Tracheal epithelial cell (primary cell): ENCODE measurements at places on chromosomes 6 and 20. TPM values are rescaled to one million over a fixed set of nuclear protein-coding genes. Genes with fewer than 3 reads are reported as not detected.

Gene SYS1
- total RNA-seq = 14.1 and 28.2 TPM in 2 replicates

Gene TSBP1
- not detected in 2 replicates for total RNA-seq

Gene SLA2
- not detected in 2 replicates for total RNA-seq

Gene CNBD2
- 0.64 and 0.96 TPM in 2 replicates for total RNA-seq

Gene CFB
- total RNA-seq = 0.64 and 19.0 TPM in 2 replicates

Gene TPX2
- total RNA-seq = 3.4 and 7.0 TPM in 2 replicates

Gene GRIK2
- total RNA-seq = 0.21 TPM in 1 of 2 replicates, not detected in the other

Gene RCAN2
- 0.72 TPM in 1 of 2 replicates, not detected in the other for total RNA-seq

Gene MPC1
- total RNA-seq = 16.4 and 23.2 TPM in 2 replicates

Gene GPX6
- not detected in 2 replicates for total RNA-seq

Gene PHACTR1
- total RNA-seq = 0.96 TPM in 1 of 2 replicates, not detected in the other

Gene FOXP4
- total RNA-seq = 1.4 and 2.3 TPM in 2 replicates

Gene AGER
- total RNA-seq = 0.43 TPM in 1 of 2 replicates, not detected in the other

Gene TREM1
- 0.72 TPM in 1 of 2 replicates, not detected in the other for total RNA-seq

Gene GATA5
- total RNA-seq = not detected in 2 replicates

Gene ULBP3
- total RNA-seq = 4.0 and 18.3 TPM in 2 replicates

Gene OR2H1
- not detected in 2 replicates for total RNA-seq

Gene RBM39
- total RNA-seq = 189 and 196 TPM in 2 replicates

Gene NQO2
- 17.5 and 22.7 TPM in 2 replicates for total RNA-seq

Gene CFAP61
- total RNA-seq = not detected in 2 replicates

Gene PIGU
- total RNA-seq = 4.3 and 8.7 TPM in 2 replicates

Gene RAD21L1
- total RNA-seq = not detected in 2 replicates

Gene APMAP
- 105 and 155 TPM in 2 replicates for total RNA-seq

Gene MYL9
- total RNA-seq = under 0.01 and 1.9 TPM in 2 replicates

Gene POU5F1
- total RNA-seq = 0.21 and 1.2 TPM in 2 replicates

Gene MYH7B
- total RNA-seq = 0.72 TPM in 1 of 2 replicates, not detected in the other

Gene CGA
- total RNA-seq = not detected in 2 replicates

Gene ANKEF1
- total RNA-seq = 2.9 and 6.6 TPM in 2 replicates

Gene PAX1
- total RNA-seq = not detected in 2 replicates

Gene NR2E1
- not detected in 2 replicates for total RNA-seq

Gene PBOV1
- total RNA-seq = not detected in 2 replicates

Gene MOCS1
- 2.3 and 5.8 TPM in 2 replicates for total RNA-seq

Gene C20orf202
- total RNA-seq = not detected in 2 replicates

Gene LYRM2
- total RNA-seq = 14.0 and 14.5 TPM in 2 replicates

Gene ADTRP
- 6.5 and 12.8 TPM in 2 replicates for total RNA-seq

Gene ZNF341
- 0.64 and 0.72 TPM in 2 replicates for total RNA-seq

Gene NTSR1
- total RNA-seq = not detected in 2 replicates

Gene TMEM14C
- 143 and 165 TPM in 2 replicates for total RNA-seq

Gene IL17A
- total RNA-seq = not detected in 2 replicates

Gene PNLDC1
- under 0.01 and 0.21 TPM in 2 replicates for total RNA-seq

Gene LINC00237
- total RNA-seq = not detected in 2 replicates

Gene RAMACL
- 0.21 and 0.72 TPM in 2 replicates for total RNA-seq

Gene KCNQ2
- not detected in 2 replicates for total RNA-seq

Gene ZBTB46
- total RNA-seq = 0.43 and 2.9 TPM in 2 replicates
